ENCODE measurements at places on chromosomes 16 and 17.

GRCh38 chr17:79461041-79461440, 149.8 kb downstream of the RBFOX3 start:
- DNase-seq = no peak

DNA sequence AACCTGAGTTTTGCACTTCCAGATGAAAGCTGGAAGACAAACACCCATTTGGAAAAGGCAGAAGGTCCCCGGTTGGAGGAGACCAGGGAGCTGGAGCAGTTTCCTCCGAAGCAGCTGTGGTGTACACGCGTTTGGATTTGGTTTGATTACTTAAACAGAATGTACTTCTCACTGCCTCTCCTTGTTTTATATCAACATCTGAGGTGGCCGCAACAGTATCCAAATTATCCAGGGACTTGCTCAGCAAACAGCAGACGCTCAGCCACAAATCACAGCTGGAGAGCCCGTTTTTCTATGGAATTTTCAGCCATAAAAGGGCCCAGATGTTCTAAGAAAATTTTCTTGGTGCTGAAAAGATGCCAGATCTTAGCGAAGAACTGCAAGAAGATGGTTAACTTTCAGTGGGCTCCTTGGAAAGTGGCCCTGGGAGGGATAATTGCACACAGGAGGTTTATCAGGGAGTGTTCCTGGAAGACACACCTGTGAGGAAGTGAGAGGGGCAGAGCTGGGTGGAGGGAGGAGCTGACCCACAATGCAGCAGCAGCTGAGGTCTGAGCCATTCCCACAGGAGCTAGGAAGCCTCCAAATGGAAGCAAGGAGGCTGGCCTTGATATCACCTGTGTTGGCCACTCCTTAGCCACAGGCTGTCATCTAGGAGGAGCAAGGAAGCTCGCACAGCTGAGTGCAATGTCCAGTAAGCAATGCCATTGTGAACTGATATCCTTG, 28.9 kb upstream of the CDH5 start:
- no peak for DNase-seq

DNA sequence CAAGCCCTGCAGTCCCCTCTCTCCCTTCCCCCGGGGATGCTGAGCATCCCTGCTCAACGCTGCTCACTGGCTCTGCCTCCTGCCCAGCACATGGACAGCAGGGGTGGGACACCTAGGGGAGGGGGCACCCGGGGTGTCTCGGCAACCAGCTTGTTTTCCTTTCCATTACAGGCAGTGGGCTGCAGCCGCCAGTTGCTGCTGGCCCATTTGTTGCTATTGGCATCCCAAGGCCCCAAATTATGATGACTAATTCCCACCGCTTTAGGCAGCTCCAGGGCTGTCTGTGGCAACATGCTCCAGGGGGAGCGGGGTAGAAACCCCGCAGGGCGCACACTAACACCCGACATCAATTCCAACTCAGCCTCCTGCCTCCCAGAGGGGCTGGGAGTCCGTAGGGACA, 4.9 kb downstream of the SDK2 start:
- DNase-seq = no peak

GRCh38 chr17:17034026-17034425, 8.2 kb upstream of the MPRIP start:
- DNase-seq = no peak

- DNase-seq = no peak
Measured at GRCh38 chr17:58254803-58255202, 16.4 kb downstream of the LPO start.

GRCh38 chr16:11614587-11615175, 28.0 kb upstream of the LITAF start:
- DNase-seq = no peak

- DNase-seq = no peak
Measured at GRCh38 chr17:74712301-74712700, 422 bp downstream of the CD300LF start.

GRCh38 chr16:87895641-87896141, 26.4 kb upstream of the SLC7A5 start:
- peak; percentile 87 for DNase-seq
